Stimulated activated CD4-positive, alpha-beta T cell treated with anti-CD3 and anti-CD28 coated beads, Interleukin-4, amount 100 ng/mL, for 48 hours (primary cell): ENCODE measurements at places on chromosomes 2 and 18.

DNA sequence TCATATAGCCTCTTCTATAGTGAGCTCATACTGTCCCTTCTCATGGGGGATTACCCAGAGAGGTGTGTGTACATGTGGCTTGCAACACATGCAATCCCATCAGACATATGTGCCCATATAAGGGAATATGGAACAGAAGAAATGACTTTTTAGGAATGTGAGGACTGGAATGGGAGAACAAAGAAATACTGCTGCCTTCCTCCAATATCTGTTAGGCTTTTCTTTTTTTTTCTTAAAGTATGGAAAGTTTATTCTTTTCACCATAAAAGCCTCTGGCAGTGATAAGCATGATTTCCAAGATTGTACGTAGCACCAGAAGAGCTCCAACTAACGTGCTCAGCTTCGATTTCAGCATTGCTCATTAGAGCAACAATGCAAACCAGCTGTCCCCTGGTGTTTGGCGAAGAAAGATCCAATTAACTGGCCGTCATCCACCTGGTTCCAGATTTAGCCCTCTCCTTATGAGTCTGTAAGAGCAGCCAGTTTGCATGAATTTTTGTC, 113.6 kb downstream of the ADCYAP1 start:
- DNase-seq: no peak

DNA sequence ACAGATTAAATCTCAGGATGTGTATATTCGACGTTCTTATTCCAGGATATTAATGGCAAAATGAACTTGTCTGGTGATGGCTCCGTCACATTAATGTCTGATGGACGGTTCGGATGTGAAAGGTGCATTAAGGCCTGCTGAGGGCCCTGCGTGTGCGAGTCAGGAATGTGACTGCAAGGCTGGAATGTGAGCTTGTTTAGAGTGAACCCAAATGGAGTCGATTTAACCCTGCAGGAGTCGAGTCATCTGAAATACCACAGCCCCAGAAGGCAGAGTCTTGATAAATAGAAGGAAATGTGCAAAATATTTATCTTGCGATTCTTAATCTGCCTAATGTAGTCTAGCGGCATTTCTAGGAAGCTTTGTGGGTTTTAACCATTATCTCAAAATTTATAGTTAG, 44.3 kb downstream of the RDH14 start:
- DNase-seq: no peak

GRCh38 chr2:168215813-168216212, 31.6 kb downstream of the STK39 start:
- no peak for DNase-seq

GRCh38 chr2:61356958-61357350, 113.9 kb downstream of the USP34 start:
- no peak for DNase-seq

DNA sequence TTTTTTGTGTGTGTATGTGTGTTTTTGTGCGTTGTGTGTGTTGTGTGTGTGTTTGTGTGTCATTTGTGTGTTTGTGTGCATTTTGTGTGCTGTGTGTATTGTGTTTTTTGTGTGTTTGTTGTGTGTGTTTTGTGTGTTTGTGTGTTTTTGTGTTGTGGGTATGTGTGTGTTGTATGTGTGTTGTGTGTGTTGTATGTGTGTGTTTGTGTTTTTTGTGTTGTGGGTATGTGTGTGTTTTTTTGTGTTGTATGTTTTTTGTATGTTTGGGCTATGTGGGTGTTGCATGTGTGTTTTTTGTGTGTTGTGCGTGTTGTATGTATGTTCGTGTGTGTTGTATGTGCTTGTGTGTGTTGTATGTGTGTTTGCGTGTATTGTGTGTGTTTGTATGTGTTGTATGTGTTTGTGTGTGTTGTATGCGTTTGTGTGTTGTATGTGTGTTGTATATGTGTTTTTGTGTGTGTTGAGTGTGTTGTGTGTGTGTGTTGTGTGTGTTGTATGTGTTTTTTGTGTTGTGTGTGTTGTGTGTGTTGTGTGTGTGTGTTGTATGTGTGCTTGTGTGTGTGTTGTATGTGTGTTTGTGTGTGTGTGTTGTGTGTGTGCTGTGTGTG, 275.3 kb downstream of the HRH4 start:
- no peak for DNase-seq

GRCh38 chr2:39715095-39715494, 49.4 kb downstream of the TMEM178A start:
- no peak for DNase-seq

DNA sequence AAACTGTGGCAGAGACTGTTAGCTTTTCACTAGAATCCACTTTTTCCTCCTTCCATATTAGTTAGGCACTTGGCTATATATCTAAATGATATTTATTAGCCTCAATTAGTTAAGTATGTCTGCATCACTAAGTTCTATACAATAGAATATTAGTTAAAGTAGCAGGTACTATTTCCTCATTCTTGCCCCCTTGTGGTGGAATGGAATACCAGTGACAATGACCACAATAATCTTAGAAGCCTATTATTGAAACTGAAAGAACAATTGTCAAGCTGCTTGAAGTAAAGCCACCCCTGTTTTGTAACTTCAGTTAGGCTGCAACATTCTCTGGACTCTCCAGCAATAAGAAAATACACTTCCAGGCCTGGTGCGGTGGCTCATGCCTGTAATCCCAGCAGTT, 476.3 kb upstream of the VWC2L start:
- no peak for DNase-seq

DNA sequence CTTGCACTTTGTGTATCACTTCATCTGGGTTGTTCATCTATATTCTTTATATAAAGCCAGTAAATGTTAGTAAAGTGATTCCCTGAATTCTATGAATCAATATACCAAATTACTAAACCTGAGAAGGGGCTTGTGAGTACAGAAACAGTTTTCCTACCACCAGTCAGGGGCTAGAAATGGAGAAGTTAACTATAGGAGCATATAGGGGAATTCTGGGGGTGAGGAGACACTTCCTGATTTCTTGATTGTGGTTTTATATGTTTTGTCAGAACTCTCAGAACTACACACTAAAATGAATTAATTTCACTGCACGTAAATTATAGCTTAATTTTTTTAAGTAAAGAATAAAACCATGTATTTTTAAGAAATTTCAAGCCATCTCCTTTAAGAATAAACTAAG, 93.7 kb downstream of the SESTD1 start:
- no peak for DNase-seq

- no peak for DNase-seq
Observed at GRCh38 chr2:215772003-215772402, 241.3 kb downstream of the MREG start.

DNA sequence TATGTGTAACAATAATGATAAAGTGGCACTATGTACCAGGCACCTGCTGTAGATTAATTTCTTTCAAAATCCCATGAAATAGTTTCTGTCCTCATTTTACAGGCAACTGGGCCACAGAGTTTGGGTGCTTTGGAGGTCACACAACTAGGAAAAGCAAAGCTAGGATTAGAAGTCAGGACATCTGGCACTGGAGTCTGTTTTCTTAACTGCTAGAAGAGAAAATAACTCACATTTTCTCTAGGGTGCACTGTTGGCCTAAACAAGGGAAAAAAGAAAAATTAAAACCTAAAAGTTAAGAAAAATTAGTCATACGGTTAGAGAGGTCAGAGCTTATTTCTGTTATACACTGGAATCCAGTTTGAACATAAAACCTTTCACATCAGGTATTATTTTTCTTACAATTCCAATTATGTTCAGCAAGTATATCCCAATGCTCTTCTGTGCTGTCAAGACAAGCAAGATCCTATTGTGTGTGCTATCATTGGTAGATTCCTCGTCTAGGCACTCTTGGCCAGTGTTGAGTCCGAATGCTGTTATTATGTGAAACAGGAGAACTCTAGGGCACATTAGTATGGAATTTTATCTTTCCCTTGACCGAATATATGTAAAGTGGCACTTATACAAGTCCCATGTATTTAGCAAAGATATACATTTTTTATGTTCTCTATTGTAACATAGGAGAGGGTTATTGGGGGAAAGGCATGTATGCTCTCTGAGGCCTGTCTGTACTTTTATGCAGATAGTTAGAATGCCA, 1.5 kb upstream of the OSGEPL1 start:
- no peak for DNase-seq

- DNase-seq: no peak
Observed at GRCh38 chr2:71877636-71878035, 270.0 kb downstream of the CYP26B1 start.

DNA sequence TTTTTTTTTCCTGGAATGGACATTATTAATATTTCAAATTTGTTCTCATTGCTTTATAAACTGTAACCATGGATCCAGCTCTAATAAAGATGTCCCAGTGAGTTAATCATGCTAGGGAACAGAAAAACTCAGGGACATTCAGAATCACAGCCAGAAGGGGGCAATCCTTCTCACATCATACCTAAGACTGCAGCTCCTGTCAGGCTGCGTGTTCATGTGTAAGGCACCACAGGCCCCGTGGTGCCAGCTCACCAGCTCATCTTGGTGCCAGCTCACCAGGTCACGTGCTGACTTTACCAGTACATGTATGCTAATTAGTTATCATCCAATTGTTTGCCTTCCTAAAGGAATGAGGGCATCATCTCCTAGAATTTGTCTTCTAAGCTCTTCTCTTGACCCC, 84.7 kb upstream of the NEDD4L start:
- DNase-seq: no peak

- no peak for DNase-seq
Observed at GRCh38 chr2:31204783-31205182, 12.5 kb downstream of the CAPN14 start.

GRCh38 chr18:215448-216010, 52.3 kb downstream of the THOC1 start:
- DNase-seq: no peak

DNA sequence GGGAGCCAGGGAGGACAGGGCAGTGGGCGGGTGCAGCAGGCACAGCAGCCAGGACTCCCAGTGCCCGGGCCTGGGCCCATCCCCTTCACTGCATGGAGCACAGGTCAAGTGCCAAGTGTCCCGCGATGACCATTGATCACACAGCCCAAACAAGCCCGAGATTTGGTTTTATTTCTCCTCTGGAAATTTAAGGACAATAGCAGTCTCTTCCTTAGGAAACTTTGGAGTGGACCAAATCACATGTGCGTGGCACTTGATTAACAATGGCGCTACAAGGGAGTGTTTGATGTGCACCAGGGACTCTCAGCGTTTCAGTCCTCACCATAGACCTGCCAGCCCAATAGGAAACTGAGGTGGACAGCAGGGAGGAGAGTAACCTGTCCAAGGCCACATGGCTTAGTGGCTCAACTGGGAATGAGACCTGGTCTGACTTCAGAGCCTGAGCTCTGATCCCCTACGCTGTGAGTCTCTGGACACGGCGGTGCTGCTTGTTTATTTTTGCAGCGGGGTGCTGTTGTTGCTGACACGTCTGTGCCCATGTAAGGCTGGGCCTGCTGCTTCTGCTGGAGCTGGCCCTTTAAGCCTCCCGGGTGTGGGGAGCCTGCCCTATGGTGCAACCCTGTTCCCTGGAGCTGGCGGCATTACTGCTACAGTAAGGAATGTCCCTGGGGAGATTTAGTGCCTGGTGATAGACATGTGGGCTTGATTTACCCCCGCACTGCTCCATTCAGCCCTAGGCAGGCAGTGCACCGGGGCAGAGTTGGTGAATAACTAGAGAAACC, 194.2 kb downstream of the INHBB start:
- no peak for DNase-seq

GRCh38 chr2:66805016-66805865, 370.3 kb downstream of the MEIS1 start:
- DNase-seq: no peak

DNA sequence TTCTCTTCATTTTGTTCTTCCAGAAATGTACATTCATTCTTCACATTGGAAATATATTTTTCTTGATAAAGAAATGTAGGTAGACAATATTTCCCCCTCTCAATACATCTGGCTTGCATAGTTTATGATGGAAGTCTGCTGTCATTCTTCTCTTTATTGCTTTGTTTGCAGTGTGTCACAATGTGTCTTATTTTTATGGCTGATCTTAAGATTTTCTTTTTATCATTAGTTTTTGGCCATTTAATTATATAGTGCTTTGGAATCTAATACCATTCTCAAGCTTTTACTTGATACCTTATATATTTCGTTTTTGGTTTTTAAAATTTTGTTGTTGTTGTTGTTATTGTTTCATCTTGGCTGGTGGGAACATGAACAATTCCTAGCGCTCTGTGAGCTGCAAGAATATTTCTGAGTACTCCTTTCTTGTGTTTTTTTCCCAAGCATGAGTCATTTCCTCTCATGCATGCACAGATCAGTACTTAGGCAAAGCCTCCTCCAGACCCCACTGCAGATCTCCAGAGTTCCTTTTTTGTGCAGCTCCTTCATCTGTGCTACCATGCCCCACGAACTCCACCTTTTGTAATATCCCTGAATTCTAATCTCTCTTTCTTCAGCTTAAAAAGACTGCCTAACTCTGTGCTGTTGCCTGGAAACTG, 13.7 kb upstream of the MMADHC start:
- no peak for DNase-seq

DNA sequence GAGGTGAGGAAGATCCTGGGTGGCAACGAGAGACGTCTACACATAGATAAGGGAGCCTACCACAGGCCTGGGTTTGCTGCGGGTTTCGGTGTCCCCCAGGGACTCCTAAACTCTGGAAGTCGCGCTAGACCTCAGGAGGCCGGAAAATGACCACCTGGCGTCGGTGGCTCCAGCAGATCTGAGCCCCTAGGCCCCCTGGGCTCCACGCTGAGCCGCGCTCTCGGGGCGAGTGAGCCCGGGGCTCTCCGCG, 987 bp upstream of the DLX1 start:
- DNase-seq: no peak

GRCh38 chr2:158009399-158009798, 92.3 kb upstream of the UPP2 start:
- no peak for DNase-seq

DNA sequence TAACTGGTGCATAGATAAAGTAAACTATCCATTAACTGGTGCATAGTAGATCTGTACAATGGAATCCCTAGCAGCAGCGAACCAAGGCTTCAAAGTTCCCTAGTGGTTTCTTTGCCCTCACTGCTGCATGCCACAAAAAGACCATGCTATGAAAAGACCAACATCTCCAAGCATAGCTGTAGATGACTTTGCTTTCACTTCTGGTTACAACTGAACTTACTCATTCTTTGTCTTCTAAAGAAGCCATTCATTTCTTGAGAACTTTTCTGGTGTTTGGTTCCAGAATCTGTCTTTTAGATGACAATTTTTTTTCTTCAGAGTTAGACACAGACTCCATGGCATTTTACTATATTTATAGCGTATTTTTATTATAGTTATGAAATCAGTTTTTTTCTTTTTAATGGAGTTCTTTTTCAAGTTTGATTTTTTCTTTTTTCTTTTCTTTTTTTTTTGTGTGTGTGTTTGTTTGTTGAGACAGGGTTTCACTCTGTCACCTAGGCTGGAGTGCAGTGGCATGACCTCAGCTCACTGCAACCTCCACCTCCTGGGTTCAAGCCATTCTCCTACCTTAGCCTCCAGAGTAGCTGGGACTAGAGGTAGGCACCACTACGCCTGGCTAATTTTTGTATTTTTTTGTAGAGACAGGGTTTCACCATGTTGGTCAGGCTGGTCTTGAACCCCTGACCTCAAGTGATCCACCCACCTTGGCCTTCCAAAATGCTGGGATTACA, 63.6 kb downstream of the SLC35F5 start:
- DNase-seq: no peak

GRCh38 chr2:160334028-160334741, 134.1 kb upstream of the ITGB6 start:
- DNase-seq: peak; percentile 21
